ENCODE measurements at places on chromosomes 3 and 15.

- no peak for DNase-seq
These were observed 14.0 kb upstream of the CYP11A1 start for GRCh38 chr15:74381481-74381880.

DNA sequence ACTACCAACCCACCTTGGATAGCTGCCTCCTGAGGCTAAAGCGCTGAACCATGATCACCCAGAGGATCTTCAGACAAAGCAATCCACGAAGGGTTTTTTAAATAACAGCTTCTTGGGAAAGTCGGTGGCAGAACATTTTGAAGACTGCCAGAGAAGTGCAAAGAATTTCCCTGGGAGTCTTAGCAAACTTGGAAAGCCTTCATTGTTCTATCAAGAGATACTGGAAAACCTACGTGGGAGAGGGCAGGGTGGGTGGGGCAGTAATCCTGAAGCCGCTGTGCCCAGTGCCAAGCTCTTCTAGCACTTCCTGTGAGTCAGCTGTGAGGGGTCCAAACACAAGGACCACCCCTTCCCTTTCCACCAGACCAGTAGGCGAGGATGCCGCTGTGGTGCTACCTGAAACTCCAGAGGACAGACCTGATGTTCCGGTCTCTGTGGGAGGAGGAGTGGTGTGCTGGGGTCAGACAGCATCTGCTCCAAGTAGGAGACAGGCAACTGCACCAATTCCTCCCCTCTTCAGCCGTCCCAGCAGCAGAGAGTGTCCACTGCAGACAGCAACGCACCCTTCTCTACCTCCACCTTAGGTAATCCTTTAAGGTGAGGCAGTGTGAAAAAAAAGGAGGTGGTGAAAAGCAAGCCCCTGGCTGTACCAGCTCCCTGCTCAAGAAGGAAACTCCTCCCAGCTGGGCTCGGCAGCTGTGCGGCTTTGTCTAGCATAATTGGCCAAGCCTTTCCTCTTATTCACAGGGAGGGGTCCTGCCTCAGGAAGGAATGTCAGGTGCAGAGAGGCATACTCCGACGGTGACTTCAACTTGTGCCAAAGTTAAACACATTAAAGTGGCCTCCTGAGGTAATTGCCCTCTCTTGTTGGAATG lies 99.0 kb downstream of the TMCC1 start:
- peak; percentile 14 for DNase-seq

- peak; percentile 30 for DNase-seq
These were observed 2.6 kb upstream of the FOXP1 start for GRCh38 chr3:71585887-71586809.

DNA sequence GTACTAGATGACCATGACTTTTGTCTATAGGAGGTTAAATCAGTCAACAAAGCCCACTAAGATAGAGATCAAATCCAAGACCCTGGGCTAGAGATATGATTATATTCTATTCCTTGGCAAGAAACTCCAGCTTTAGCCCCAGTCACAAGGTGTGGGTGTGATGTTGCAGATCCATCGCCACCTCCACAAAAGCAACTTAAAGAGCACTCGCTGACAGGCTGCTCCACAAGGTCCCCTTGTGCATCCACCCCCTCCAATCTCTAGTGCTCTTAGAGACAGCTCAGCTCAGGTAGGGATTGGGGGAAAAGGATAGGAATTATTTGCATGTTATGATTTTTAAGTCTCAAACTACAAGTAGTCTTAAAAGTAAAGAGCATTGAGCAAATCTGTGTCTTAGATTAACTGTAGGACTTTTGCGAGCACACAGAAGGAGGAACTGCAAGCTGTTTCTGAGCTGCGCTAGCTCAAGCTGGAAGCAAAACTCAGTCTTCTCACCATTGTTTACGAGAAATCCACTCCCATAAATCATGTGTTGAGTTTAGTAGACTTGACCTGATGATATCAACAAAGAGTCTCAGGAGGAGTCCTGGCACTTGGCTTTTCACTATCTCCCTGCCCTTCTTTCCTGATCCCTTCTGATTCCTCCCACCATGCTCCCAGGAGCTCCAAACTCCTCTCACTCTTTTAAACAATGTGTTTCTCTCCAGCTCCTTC lies 177.6 kb downstream of the STAC start:
- DNase-seq, result no peak

- no peak for DNase-seq
These were observed 111.0 kb upstream of the TRPM1 start for GRCh38 chr15:31212326-31213080.

GRCh38 chr3:9810433-9810770 lies 340 bp downstream of the TTLL3 start:
- no peak for DNase-seq

DNA sequence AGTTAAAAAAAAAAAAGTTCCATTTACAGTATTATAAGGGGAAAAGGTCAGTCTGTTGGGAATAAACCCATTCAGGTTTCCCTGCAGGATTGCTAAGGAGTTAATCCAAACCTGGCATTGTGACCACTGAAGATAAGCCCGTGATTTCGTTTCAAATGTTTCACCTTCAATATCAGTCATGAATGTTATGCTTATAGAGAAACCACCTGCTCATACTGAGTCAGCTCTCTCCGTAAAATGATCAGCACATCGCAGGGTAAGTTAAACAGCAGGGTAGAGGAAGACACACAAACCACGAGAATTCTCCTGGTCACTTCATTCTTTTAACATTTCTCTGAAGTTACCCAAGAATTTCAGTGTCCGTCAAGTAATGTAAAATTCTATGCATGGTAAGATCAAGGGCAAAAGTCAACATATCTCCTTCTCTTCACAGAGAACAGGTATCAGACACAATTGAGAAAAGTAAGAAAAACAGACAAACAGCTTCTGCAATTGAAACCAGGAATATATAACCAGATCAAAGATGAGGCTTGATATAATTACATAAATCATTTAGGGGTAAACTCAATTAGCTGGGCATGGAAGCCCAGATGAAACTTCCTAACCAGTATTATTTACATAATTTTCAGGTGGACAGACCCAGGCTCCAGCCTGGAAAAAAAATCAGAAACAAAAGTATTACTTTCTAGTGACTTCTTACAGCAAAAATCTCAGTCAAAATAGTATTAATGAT lies 67.6 kb upstream of the ARHGEF3 start:
- DNase-seq, result no peak

DNA sequence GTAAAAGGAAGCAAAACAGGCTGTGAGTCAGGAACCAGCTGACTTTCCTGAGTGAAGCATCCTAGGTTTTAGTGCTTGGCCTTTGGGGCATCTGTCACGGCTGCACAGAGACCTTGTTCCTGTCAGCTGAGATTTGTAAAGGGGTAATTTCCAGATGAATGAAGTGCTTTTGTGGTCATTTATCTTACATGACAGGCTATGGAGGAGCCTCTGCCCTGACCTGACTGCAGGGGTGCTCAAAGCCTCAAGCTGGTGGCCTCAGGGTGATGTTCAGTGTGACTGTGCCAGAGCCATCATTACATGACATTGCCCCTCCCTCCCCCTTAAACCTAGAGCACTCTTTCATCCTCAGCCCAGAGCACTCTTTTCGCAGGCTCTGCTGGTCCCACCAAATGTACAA lies 132.5 kb downstream of the ARNT2 start:
- DNase-seq, result no peak

- DNase-seq, result no peak
These were observed 106.1 kb downstream of the EOMES start for GRCh38 chr3:27616031-27616430.

DNA sequence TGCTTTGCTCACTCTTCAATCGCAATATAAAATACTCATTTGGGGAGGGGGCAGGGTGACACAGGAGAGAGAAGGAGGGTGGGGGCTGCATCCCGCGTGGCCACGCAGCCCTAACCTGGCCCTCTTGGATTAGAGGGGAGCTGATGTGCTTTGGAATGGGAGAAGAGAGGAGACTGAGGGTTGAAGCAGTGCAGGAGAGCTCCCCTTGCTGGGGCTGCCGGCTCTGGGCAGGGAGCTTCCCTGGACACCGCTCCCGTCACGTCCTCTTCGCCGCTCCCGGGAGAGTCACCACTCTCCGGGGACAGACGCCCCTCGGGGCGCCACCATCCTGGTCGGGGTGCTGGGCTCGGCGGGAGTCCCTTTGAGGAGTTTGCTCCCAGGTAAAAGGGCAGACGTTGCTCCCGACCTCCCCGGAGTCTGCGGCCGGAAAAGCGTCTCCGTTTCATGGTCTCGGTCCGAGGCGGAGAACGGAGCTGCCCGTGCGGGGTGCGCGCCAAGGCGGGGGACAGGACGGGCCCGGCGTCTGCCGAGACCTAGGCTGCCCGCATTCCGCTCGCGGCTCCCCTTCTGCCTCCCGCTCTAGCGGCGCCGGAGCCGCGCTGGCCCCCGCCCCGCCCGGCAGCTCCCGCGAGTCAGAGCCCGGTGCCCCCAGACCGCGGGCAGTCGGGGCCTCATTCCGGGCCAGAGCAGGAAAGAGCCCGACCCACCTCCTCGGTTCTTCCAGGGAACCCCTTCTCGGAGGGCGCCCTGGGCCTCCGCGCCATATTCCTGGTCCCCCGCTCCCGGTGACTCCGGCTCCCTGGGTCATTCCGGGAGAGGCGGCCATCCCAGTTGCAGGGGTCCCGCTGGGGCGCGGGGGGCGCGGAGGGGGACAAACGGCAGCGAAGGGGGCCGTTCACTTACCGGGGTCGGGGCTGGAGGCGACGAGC lies 603 bp downstream of the SLC7A14 start:
- DNase-seq, result peak; percentile 28

GRCh38 chr3:127012091-127012490 lies 29.2 kb downstream of the PLXNA1 start:
- no peak for DNase-seq

DNA sequence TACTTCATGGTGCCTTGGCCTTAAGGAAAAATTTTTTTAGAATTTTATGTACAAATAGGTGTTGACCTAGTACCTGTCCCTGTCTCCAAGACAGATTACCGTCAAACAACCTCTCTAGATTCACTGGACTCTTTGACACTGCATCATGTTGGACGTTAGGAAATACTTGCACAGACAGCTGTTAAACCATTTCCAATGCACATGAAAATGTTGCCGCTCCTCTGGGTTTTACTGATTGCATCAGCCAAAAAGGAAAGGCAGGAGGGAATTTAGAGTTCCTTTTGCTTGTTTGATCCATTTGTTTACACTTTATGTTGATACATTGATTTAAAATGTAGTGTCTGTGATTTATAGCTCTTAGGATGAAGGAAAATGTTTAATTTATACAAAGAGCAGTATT lies 14.5 kb downstream of the TMEM41A start:
- DNase-seq, result no peak

DNA sequence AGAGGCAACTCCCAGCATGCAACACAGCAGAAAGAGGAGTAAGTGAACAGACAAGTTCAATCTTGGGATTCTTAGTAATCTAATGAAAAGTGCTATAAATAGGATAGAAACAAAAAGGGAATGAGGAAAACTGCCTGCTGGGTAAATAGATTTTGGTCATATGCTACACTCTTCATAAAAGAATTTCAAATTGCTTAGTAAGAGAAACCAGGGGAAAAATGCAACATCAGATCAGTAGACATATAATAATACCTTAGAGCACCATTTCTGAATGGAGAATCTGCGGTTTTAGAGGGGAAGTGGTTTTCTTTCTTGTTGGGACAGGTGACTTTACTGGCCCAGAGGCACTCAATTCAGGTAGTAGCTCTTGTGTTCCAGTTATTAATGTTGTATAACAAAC lies 13.4 kb upstream of the TBC1D5 start:
- no peak for DNase-seq

DNA sequence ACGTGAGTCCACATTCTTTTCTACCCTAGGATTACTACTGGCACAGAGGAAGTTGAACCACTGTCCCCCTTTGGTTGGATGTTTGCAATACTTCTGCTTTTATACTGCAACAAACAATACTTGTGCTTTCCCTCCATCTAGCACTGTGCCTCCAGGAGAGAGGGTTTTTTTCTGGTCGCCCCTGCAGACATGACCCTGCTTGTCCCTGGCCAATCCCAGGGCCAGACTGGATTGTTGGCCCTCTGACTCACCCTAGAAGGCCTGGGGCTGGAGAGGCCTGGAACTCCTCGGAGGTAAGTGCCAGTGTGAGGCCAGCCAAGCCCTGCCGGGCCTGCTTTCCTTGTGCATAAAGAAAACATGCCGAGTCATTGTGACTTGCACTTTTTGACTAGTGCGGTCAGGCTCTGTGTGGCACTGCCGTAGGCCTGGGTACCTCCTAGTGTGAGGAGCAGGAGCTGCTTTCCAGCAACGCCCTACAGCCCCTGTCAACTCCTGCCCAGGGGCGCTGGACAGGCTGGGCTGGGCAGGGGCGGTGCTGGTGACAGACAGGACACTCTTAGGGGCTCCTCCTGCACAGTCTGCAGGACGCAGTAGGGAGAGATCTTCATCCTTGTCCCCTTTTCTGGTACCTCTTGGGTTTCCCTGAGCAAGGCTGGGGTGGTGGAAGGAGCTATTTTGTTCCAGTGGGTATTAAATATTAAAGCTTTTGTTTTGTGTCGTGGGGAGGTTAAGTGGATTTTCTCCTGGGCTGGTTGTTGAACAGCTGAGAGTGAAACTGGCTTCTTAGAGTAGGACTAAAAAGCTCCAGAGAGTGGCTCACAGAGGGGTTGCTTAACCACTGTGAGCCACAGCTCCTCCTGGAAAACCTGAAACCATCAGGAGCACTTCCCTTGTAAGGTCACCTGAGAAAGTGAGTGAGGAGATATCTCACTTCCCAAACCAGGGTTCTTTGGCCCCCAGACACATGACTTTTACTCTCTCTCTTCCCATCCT lies 14.4 kb upstream of the TKT start:
- no peak for DNase-seq
